CD4-positive, CD25-positive, alpha-beta regulatory T cell (primary cell): ENCODE measurements at places on chromosomes 12 and 14. TPM values are rescaled to one million over a fixed set of nuclear protein-coding genes. Genes with fewer than 3 reads are reported as not detected.
A peak's percentile ranks its signal among the peaks of the same experiment; 100 is the strongest.

Gene KLRB1
- 17.6 TPM for total RNA-seq

Gene MYF6
- not detected for total RNA-seq

Gene KLRC1
- total RNA-seq = not detected

Gene KERA
- total RNA-seq = not detected

Gene TPPP2
- not detected for total RNA-seq

Gene STRN3
- 27.1 TPM for total RNA-seq

Gene IFNG-AS1
- 9.3 TPM for total RNA-seq

DNA sequence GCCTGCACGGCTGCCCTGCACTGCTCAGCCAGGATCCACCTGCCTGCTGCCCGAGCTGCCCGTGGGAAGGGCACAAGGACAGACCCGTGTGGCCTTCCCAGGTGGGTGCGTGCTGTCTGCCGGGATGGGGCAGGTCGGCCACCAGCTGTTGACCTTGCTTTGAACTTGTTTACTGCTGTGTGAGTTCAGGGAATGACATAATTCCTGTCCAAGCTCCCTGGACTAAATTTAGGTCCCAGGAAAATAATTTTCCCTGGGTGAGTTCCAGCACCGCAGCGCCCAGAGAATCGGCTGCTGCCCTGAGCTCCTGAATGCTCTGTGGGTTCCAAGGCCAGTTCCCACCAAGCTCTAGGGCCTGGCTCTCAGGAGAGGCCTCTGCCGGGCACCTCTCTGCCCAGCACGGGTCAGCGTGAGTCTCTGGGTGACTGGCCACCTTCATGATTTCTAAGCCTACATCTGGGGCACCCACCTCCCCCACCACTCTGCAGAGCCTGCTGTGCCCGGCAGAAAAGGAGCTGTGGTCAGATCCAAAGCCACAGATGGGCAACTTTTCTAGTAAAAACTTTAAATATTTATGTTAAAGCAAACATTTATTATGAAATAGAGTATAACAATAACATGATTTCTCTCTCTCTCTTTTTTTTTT is 27.2 kb upstream of the MLXIP start:
- DNase-seq = no peak

GRCh38 chr12:49057888-49058287 is 2.7 kb downstream of the KMT2D start:
- DNase-seq = no peak

DNA sequence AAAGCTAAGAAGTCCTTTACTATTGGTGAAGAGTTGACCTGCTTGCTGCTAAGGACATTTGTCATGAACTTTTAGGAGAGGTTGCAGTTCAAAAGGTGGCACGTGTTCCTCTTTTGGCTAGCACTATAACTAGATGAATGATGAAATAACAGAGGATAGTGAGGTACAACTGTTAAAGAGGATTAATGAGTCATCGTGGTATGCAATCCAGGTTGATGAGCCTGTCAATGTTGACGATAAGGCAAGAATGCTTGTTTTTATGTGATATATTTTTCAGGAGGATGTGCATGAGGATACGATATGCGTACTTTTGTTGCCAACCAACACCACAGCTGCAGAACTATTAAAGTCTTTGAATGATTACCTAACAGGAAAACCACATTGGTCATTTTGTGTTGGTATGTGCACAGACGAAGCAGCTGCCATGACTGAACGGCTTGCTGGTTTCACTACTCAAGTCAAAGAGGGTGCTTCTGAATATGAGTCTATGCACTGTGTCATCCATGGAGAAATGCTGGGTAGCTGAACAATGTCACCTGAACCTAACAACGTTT is 10.6 kb downstream of the CEP128 start:
- peak; percentile 93 for DNase-seq

DNA sequence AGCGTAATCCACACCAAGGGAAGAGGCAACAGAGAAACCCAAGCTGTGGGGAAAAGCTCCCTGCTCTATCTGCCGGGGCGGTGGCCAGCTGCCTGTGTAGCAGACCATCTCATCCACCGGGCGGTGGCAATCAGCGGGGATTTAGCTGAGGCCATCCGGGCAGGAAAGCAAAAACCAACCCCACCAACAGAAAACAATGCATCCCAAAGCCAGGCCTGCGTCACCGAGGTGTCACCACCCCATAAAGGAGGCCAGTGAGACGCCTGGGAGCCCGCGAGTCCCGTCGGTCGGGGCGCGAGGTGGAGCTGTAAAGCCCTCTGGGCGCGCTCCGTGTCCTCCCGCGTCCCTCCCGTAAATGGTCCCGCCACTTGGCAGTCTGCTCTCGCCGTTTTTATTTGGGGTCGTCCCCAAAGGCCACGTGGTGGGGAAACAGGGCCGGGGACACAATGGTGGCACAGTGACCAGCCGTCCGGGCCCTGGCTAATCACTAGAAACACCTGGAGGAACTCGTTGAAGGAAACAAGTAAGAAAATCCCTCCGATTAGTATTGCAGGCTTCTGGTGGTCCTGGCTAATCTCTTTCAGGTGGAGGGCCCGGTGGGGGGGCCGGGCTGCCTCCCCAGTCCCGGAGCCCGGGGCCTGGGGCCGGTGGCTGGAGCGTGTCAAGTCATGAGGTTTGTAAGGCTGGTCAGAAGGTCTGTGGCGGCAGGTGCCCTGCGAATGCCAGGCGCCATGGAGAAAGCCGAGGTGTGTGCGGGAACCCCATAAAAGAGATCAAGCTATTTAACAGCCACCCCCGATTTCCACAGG is 94.7 kb upstream of the GSC start:
- DNase-seq = no peak

- DNase-seq = no peak
Measured at GRCh38 chr14:32939254-32940065, 781 bp downstream of the NPAS3 start.

DNA sequence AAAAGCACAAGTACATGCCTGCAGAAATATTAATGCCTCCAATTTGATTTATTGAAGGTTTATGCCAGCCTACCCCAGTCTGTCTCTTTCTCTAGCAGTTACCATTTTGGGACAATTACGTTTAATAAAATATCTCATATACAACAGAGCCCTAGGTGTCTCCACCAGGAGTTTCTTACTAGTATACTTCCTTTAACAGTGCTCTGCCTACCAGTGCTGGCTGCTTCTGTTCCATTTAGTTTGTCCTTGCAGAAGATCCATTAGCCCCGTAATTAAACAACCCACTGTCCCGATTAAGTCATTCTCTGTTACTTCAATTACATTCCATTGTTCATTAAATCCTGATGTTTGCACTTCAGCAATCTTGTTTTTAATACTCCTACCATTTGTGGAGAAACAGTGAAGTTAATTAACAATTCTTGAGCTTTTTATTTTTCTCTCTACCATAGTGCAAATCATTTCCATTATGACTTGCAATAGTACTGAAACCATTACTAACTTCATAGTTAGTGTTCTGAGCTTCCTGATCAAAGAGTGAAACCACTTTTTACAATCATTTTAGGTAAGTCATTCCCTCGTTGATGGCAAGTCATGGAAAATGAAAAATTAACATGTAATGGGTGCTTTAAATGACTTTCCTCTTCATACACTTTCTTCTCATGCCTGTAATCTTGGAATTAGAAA is 121.1 kb downstream of the PLXNC1 start:
- no peak for DNase-seq

- DNase-seq = no peak
Measured at GRCh38 chr14:92937051-92937937, 14.3 kb downstream of the CHGA start.

- DNase-seq = no peak
Measured at GRCh38 chr14:103315351-103315911, 18.6 kb upstream of the EIF5 start.

DNA sequence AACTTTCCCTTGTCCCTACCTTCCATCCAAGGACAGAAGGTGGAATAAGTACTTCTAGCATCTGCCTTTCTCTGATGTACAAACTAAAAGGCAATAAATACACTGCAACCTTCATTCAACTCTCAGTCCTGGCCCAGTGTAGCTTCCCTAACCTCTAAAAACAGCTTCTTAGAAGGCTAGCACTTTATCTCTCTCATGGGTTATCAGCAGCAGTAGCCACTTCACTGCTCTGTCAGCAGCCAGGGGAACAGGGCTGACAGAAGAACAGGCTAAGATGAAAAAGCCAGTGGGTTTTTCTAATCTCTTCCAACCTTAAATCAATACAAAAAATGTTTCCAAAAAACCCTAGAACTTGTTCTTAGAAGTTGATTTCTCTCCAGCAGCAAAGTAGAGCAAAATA is 13.2 kb downstream of the BAZ2A start:
- no peak for DNase-seq
